ENCODE measurements at places on chromosomes 16 and 17.

GRCh38 chr16:84720177-84720579 lies 20.4 kb downstream of the USP10 start:
- no peak for DNase-seq

DNA sequence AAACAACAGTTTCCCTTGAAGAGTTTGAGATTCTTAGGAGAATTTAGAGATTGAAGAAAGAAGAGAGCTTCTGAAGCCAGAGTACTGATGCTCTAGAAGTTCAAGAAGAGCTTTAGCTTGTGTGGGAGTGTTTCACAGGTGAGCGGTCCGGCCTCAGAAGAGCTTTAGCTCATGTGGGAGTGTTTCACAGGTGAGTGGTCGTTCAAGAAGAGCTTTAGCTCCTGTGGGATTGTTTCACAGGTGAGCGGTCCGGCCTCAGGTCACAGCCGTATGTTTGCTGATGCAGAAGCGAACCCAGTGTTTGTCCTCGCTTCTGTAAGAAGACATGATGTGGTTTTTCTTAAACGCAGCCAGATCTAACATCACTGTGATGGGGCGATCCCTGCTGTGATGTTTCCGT lies 76.4 kb downstream of the SEC14L1 start:
- no peak for DNase-seq

DNA sequence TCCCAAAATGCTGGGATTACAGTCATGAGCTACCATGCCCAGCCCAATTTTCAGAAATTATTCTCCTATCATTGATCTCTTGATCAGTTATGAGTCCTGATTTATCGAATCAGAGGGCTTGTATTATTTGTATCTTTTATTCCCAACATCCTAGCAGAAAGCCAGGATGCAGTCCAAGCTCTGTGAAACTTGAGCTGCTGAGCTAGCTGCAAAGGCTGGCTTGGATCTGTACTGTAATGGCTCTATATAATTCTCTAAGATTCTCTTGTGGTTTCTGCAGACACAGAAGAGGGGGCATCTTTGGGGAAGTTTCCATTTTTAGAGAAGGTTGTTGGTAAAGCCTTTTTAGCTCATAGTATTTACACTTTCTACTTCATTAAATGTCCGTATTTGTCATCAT lies 227.1 kb downstream of the MAP2K4 start:
- DNase-seq = no peak

DNA sequence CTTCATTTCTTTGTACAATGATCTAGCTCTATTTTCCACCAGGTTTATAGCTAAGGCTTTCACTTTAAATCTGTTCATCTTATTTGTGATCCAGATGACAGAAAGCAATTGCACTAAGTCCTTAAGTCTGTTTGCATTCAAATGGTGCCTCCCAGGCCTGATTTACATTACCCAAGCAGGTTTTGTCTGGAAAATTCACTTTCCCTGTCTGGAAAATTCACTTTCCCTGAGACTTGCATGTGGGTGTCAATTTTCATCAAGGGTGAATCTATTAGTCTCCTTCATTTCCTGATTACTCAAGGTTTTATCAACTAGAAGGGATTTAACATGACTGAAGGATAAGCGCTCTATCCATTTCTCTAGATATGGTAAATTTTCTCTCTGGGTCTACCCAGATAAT lies 1480.2 kb upstream of the GOT2 start:
- no peak for DNase-seq

DNA sequence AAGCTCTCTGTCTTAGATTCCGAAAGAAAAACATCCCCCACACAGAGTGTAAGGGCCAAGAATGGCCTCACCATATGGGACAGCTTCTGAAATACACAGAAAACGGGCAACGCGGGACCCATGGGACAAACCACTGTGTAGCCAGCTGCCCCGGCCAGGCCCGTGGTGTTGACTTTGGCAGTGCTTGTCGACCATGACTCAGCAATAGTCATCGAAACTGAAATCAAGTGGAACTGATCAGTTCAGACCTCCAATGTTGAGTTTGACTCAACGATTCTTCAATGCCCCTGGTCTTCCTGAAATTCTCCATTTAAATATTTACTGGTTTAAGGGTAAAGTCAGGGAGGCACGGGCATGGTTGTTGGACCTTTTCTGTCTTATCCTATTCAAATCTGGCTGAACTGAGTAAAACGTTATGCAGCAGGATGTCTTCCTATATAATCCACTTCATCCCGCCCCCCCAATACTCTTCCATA lies 27.5 kb downstream of the ZFHX3 start:
- no peak for DNase-seq

- no peak for DNase-seq
Observed at GRCh38 chr16:80034948-80035663, 434.6 kb upstream of the MAF start.

- no peak for DNase-seq
Observed at GRCh38 chr17:5035315-5035714, at the start of gene SLC52A1. Gene SLC52A1 (minus strand): TSS chr17:5035426. CDS start chr17:5034606, 820 bp downstream.

- DNase-seq = no peak
Observed at GRCh38 chr17:27800522-27800921, at the start of gene NOS2. Gene NOS2 (minus strand): TSS chr17:27800529. CDS start chr17:27798809, 1,720 bp downstream.

DNA sequence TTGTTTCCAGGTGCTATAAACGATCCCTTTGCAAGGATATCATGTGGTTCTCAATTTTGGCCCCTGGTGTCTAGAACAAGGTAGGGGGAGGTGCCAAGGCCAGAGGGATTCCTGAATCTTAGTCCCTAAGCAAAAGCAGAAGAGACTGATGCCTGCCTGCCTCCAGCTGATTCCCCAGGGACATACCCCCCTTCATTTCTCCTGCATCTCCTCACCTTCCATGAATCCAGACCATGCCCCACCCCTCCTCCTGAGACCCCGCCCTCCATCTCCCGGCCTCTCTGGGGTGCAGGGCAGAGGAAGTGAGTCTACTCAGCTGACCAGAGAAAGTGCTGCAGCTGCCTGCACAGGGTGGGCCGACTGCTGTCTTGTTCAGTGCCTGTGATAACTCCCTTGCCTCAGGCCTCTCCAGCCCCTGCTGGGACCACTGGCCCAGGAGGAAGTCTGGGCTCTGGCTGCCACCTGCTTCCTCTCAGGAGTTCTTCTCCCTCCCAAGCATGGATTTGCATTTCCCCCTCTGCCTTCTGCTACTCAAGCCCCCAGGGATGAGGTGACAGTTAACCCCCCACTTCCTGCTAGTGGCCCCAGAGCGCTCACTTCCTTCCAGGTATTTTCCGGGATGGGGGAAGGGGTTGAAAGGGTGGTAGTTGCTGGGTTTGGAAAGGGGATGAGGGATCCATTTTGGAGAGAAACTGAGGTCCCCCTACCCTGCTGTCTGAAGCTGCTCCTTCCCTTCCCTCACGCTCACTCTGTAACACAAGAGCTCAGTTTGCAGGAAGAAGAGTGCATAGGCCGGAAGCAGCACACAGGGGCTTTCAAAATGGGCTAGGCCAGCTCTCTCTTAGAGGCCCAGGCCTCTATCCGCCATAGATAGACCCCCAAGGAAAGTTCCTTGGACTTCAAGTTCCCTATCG lies 10.5 kb upstream of the TSPOAP1 start:
- DNase-seq = no peak

- no peak for DNase-seq
Observed at GRCh38 chr16:83704656-83705055, 103.1 kb upstream of the HSBP1 start.

DNA sequence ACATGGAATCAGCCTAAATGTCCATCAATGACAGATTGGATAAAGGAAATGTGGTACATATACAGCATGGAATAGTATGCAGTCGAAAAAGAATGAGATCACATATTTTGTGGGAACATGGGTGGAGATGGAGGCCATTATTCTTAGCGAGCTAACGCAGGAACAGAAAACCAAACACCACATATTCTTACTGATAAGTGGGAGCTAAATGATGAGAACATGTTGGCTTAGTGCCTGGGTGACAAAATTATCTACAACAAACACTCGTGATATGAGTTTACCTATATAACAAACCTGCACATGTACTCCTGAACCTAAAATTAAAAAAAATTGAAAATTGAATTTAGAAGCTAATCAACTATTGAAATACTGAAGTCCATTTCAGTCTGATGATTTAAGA lies 6.1 kb downstream of the ANKS4B start:
- DNase-seq = no peak

- no peak for DNase-seq
Observed at GRCh38 chr16:9322769-9323168, 231.3 kb downstream of the HAPSTR1 start.

Measured in stimulated activated CD8-positive, alpha-beta memory T cell treated with anti-CD3 and anti-CD28 coated beads, Interleukin-12 subunit alpha, Interleukin-12 subunit beta, amount 100 ng/mL, for 4 hours (primary cell).